ENCODE measurements at places on chromosomes 16 and 17.

- DNase-seq, result no peak
Measured at GRCh38 chr16:72961115-72961832, 86.7 kb downstream of the ZFHX3 start.

- no peak for DNase-seq
Measured at GRCh38 chr17:44005527-44006271, 1.3 kb downstream of the NAGS start.

GRCh38 chr16:57233944-57234706 lies 10.9 kb upstream of the ARL2BP start:
- no peak for DNase-seq

DNA sequence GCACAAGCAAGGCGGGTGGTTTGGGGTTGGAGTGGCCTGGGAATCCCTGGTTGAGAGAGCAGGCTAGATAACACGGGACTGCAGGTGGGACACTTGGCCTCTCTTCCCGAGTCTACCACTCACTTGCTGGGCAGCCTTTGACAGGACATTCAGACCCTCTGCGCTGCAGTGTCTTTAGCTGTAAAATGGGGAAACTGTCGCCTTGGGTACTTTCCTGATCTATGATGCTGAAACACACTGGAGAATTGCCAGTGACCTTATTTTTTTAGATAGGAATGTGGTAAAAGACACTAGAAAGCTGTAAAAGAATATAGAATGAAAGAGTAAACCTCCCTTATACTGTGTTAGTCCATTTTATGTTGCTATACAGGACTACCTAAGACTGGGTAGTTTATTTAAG lies 30.5 kb downstream of the KSR1 start:
- no peak for DNase-seq

DNA sequence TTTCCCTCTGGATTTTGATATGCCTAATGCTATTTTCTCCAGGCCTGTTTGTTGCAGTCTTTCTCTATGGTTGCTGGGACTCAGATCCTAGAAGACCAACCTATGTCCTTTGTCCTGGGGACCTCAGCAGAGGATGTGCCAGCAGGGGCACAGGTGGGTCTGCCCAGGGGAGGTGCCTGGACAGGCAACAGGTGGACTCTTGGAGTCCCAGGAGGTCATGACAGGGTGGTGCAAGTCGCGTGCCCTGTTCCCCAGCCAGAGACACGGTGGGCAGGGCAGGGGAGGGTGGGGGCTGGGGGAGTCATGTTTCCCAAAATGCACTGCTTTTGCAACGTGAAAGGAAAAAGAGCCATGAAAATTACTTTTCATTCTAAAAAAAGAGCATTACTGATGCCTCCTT lies 26.3 kb upstream of the PLLP start:
- no peak for DNase-seq

GRCh38 chr16:29719063-29719462 lies 26.7 kb downstream of the C16orf54 start:
- no peak for DNase-seq

DNA sequence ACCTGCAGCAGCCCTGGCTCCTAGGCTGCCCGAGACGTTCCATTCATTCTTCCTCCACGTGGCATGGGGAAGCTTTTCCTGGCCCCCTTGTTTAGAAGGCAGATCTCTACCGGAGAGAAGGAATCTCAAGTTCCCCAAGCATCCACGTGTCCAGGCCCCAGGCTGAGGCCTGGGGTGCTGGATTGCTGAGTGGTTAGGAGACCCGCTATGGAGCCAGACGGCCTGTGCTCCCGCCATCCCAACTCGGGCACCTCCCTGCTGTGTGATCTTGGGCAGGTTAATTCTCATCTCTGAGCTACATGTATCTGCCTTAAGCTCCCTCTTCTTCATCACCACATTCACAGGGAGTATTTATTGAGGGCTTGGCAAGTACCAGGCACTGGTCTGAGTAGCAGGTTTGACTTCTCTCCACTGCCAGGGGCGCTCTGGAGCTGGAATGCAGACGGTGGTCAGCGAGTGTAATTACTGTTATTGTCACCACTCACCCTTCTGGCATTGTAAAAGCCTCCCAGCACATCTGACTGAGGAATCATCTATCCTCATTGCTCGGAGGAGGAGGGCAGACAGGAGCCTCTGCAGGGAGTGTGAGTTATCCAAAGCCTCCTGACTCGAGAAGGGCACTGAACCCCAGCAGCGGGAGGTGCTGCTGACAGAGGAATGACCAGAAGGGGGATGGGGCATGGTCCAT lies 1.1 kb upstream of the ADGRG1 start:
- peak; percentile 92 for DNase-seq

DNA sequence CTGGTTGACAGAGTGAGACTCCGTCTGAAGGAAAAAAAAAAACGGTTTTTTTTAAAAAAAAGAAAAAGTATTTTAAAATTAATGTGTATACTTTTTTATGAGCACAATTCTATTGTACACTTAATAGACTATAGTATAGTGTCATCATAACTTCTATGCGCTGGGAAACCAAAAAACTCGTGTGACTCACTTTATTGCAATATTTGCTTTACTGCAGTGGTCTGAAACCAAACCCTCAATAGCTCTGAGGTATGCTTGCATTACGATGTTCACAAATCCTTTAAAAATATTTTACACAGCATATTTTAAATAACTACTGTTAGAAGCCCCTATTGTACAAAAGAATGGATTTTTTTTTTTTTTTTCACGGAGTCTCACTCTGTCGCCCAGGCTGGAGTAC lies 12.4 kb upstream of the MAP2K6 start:
- DNase-seq, result peak; percentile 25

GRCh38 chr17:4566785-4567184 lies 6.4 kb upstream of the GGT6 start:
- DNase-seq, result peak; percentile 70

GRCh38 chr17:78041386-78042179 lies 83.1 kb downstream of the TNRC6C start:
- DNase-seq, result no peak

GRCh38 chr17:11671126-11671525 lies 72.9 kb downstream of the DNAH9 start:
- peak; percentile 67 for DNase-seq

- no peak for DNase-seq
Measured at GRCh38 chr16:85445064-85445778, 167.9 kb upstream of the GSE1 start.

All from Daoy (cell line).